ENCODE measurements at places on chromosomes 11 and 22. TPM values are rescaled to one million over a fixed set of nuclear protein-coding genes. Genes with fewer than 3 reads are reported as not detected.

Gene OR10A2
- not detected for total RNA-seq

Gene PTH
- not detected for total RNA-seq

Gene TESMIN
- 7.8 TPM for total RNA-seq

Gene NRIP3
- 0.75 TPM for total RNA-seq

Gene GNAZ
- 0.37 TPM for total RNA-seq

Measured in activated CD4-positive, alpha-beta T cell treated with anti-CD3 and anti-CD28 coated beads, Interleukin-2, amount 10 ng/mL, durations not matched to agents 7 days and 5 days (primary cell).